ENCODE measurements at places on chromosomes 13 and 19.

DNA sequence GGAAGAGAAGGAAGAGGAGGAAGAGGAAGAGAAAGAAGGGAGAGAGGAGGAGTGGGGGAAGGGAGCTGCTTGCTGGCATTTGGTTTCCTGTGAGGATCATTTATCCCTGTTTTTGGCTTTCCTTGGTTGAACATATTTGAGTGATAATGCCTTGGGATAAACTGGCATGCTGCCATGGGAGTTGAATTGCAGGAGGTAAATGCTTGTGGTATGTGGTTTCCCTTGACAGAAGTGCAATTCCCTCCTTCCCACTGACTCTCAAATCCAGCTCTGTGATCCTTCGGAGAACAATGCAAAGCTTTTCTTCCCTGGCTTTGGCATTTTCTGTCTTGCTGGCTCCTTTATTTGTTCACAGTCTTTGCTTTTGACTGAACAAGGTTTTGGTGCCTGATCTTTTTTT, 27.2 kb upstream of the CBY2 start:
- no peak for DNase-seq

GRCh38 chr19:56973713-56974555, 133.4 kb upstream of the PEG3 start:
- no peak for DNase-seq

GRCh38 chr13:77185721-77186120, 141.2 kb downstream of the MYCBP2 start:
- no peak for DNase-seq

DNA sequence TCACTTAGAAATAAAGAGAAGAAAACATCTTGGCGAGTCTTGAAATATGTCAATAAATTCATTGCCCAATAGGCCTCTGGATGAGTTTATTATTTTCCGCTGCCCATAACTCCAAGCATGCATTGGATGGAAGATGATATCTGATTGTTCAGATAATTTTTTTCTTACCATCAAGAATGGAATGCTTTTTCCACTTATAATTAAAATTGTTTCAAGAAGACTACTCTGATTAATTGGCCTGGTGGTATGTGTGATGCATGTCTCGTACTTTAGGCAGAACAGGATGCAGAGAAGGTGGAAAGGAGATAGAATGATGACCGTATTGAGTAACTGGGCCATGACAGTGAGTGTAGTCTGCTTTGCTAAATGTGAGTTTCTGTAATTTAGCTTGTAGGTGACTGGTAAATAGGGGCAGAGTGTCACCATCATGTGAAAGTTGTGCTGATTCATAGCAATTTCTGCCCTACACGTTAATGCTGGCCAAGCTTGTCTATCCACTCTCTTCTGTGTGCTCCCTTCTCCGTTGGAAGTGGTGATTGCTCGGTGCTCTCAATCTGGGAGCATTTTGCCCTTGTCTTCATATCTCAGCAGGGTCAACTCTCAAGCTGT, 13.5 kb upstream of the SPATA13 start:
- no peak for DNase-seq

All from stimulated activated CD4-positive, alpha-beta T cell treated with anti-CD3 and anti-CD28 coated beads, Interleukin-4, amount 100 ng/mL, for 48 hours (primary cell).